ENCODE measurements at places on chromosomes 7 and 10.

DNA sequence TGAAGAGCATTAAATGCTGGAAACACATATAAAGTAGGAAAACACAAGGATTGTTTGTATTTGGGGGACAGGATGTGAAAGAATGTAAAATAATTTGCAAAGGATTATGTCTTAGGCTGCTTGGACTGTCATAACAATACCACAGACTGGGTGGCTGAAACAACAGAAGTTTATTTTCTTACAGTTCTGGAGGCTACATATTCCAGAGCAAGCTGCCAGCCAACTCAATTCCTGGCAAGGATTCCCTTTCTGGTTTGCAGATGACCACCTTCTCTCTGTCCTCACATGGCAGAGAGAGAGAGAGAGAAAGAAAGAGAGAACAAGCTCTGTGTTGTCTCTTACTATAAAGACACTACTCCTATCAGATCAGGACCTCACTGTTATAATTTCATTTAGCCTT lies 8.8 kb upstream of the LAMB4 start:
- peak; percentile 33 for DNase-seq

GRCh38 chr10:33483124-33483815 lies 148.8 kb upstream of the NRP1 start:
- no peak for DNase-seq

GRCh38 chr10:93916257-93917063 lies 22.7 kb downstream of the SLC35G1 start:
- DNase-seq: peak; percentile 41

- peak; percentile 80 for DNase-seq
Observed at GRCh38 chr7:108146070-108146842, 16.1 kb upstream of the LAMB4 start.

- DNase-seq: no peak
Observed at GRCh38 chr10:102211615-102212299, 14.3 kb upstream of the ELOVL3 start.

- DNase-seq: peak; percentile 65
Observed at GRCh38 chr7:77247206-77247850, 47.7 kb upstream of the FGL2 start.

DNA sequence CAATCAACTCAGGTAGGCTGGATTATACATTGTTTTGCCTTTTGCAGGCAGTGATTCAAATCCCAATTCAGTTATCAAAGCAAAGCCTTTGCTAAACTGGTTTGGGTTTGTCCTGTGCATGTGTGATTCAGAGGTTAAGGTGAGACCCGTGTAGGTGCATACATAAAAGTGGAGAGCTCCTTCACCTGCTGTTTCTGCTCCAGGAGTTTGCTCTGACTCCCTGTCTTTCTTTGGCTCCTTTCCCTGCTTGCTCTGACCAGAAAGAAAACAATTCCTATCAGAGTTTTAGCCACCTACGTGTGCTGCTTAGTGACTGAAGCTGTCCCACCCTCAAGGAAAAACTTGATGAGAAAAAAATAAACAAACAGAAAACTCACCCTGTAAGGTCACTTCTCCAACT lies 101.1 kb downstream of the TPST1 start:
- DNase-seq: no peak

All from AG10803 (cell line).